Right hindlimb (tissue), 1 donor: ENCODE measurements at places on chromosomes 16 and 17.
A peak's percentile ranks its signal among the peaks of the same experiment; 100 is the strongest.

DNA sequence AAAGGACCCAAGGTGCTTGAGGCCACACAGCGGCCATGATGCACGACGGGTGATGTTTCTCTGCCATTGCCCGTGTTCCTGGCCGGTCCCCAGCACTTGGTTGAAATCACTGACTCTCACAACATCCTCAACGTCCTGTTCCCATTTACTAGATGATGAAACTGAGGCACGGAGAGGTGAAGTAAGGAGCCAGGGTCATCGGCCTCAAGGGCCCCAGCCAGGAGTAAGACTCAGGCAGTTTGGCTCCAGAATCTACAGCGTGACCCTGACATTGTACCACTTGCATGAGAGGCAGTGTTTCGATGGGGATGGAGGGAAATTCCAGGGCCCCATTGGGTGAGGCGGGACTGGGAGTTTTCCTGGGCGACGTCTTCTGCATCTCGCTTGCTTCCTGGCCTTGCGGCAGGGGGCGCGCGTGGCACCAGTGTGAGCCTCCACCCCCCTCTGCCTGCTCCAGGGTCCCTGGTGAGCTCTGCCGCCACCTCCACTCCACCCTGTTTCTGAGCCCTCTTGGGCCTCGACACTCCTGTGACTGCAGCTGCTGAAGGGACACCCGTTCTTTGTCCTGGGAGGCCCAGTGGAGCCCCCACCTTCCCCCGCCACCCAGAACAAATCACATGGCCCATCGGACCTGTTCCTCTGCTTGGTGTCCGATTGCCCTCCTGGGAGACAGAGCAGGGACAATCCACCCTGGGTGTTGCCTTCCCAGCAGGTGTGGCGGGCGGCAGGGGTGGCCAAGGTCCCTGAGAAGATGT is 133.0 kb upstream of the GSE1 start:
- DNase-seq = no peak

GRCh38 chr17:5672815-5673430 is 88.6 kb upstream of the NLRP1 start:
- DNase-seq = no peak

DNA sequence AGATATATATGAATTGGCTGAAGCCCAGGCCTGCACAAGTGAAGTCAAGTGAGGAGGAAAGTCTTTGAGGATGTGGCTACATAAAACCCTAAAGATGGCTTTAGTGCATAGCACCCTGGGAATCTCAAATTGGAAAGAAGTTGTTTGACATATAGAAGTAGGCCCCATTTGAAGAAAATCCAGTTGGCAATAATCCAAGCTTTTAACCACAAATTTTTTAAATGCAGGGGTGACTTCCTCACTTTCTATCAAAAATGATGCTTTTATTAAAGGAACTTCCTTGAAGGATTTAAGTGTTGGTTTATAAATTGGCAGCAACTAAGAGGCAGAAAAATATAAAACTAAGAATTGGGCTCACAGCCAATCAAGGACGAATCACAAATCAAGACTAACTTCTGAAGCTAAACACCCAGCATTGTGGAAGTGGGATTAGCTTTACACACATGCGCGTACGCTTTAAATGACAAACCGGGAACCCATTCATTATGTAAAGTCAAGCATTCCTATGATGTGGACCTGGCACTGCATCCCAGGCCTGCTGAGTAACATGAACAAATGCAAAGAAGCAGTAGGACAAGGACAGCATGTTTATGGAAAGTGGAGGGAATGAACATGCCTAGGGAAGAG is 63.3 kb downstream of the NOG start:
- DNase-seq = no peak

DNA sequence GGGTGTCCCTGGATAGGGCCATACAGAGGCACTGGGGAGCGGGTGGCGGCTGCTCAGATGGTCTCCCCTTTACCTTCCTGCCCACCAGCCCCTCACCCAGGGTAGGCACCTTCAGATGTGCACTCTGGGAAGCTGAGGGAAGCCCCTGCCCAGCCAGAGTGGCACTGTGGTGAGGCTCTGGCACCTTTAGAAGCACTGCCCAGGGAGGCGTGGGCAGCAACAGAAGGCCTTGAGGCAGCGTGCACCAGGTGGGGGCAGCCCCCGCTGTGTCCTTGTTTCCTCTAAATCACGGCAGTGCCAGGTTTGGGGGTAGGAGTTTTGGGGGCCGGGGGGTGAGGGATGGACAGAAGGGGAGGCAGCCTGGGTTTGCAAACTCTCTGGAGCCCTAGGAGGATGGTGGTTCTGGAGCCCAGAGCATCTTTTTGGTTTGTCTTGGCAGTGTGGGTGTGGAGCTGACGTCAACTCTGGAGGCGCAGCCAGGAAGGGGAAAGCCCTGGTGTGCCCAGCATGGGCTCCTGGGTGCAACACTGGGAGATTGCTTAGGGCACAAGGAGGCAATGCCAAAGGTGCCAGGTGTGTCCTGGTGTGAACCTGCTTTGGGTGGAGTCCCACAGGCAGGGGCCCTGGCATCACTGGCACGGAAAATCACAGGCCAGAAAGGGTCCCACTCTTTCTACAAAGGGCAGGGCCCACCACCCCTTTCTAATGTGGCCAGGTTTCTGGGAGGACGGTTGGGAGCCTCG is 23.1 kb upstream of the CDC42EP4 start:
- no peak for DNase-seq

GRCh38 chr17:49022391-49022941 is 25.3 kb downstream of the IGF2BP1 start:
- peak; percentile 56 for DNase-seq

DNA sequence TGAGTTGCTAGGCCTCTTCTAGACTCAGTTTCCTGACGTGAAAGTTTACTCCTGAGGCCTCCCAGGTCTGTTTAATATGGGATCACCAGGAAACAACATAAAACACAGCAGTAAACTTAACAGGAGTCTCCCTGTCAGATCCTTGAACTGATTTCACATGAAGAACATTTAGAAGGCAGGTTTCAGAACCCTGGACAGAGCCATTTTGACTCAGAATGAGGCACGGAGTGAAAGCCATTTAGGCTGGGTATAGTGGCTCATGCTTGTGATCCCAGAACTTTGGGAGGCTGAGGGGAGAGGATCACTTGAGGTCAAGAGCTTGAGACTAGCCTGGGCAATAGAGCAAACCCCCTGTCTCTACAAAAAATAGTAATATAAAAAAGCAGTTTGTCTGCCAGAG is 289.1 kb downstream of the CA10 start:
- no peak for DNase-seq

DNA sequence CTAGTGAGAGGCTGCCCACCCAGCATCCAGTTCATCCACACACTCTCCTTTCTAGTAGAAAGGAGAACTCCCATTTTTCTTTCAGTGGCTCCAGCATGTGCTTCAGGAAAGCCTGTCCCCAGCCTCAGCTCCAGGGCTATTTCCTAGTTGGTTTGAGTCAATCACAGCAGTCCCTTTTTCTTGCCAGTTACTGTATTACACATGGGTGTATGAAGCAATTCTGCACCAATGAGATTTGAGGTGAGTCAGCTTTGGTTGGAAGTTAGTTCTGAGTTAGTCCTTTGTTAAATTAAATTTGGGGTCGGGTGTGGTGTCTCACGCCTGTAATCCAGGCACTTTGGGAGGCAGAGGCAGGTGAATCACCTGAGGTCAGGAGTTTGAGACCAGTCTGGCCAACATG is 24.8 kb downstream of the RAD51D start:
- DNase-seq = no peak

DNA sequence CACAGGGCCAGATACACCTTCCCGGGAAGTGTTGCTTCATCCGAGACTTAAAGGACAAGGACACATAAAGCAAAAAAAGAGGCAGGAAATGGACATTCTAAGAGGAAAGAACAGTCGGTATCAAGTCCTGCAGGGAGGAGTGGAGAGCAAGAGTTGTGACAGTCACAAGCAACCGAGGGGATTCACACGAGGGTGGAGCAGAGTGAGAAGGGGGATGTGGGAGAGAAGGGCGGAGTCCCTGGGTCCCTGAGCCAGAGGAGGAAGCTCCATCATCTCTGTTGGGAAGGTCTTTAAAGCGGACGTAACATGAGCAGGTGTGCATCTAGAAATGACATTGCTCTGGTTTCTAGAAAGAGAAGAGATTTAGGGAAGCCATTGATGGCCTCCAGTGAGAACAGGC is 47.1 kb downstream of the AIPL1 start:
- no peak for DNase-seq

GRCh38 chr16:30644334-30644830 is 6.4 kb upstream of the PRR14 start:
- DNase-seq = no peak

DNA sequence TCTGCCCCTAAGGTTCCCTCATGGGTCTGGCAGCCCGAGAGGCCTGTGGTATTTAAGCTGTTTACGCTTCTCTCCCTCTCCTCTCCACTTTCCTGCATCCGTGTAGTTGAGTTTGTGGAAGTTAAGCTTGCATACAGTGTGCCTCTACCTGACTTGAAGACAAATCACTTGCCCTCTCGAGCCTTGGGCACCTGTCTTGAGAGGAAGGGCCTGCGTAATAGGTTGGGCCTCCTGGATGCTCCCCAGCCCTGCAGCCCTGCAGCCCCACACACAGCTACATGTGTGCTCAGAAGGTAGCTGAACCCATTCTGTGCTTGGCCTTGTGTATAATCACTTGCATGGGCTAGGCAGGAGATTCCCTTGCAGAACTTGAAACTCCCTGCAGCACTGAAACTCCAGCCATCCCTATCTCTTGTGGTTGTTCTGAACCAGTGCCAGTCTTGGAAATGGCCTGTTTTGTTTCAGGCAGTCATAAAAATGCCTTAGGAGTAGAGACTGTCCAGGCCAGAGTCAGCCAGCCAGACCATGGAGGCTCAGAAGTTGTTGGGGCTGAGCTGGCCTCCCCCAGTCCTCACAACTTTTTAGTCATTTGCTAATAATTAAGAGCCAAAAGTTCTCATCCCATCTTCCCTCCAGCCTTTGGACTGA is 134.6 kb downstream of the CLEC16A start:
- peak; percentile 54 for DNase-seq

GRCh38 chr16:87311387-87311786 is 5.8 kb downstream of the C16orf95 start:
- no peak for DNase-seq

DNA sequence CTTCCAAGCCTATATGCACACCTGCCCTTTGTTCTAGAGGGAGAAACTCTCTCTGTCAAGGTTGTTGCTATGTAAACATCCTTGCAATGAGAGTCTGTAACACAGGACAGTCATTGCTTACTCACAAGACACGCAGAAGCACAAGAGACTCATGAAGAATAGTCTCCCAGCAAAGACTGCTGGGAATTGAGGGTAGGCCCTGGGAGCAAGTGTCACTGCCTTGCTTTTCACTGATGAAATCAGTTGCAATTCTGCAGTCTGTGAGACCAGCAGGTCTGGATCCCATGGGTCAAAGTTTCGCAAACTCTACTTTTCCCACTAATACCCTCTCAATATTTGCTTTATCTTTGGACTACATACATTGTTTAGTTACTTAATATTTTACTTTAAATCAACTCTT is 177.4 kb downstream of the FTO start:
- DNase-seq = no peak

- peak; percentile 36 for DNase-seq
These were observed 32.3 kb upstream of the TANC2 start for GRCh38 chr17:62933501-62934385.

GRCh38 chr17:30513346-30513745 is 36.1 kb downstream of the GOSR1 start:
- no peak for DNase-seq

DNA sequence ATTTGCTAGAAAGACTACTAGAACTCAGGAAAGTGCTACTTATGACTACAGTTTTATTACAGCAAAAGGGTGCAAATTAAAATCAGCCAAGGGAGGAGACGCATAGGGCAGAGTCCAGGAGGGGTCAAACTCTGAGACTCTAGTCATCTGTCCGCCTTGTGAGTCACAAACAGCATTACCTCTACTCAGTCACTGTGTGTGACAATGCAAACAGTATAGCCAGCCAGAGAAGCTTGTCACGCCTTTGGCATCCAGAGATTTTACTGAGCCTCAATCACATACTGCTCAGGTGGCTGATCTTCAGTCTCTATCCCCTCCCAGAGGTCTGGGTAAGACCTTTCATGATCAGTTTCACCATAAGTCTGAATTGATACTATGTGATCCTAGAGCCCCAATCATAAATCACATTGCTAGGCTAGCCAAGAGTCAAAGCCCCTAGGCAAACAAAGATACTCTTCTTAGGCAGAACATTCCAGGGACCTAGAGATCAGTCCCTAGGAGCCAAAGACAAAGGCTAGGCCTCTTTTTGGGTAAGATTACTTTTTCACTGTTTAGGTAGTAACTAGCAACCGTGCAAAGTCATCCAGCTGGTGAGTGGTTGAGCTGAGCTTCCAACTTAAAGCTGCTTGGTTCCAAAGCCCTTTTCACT is 48.8 kb upstream of the CLEC19A start:
- no peak for DNase-seq
